ENCODE measurements at places on chromosomes 1 and 21.

DNA sequence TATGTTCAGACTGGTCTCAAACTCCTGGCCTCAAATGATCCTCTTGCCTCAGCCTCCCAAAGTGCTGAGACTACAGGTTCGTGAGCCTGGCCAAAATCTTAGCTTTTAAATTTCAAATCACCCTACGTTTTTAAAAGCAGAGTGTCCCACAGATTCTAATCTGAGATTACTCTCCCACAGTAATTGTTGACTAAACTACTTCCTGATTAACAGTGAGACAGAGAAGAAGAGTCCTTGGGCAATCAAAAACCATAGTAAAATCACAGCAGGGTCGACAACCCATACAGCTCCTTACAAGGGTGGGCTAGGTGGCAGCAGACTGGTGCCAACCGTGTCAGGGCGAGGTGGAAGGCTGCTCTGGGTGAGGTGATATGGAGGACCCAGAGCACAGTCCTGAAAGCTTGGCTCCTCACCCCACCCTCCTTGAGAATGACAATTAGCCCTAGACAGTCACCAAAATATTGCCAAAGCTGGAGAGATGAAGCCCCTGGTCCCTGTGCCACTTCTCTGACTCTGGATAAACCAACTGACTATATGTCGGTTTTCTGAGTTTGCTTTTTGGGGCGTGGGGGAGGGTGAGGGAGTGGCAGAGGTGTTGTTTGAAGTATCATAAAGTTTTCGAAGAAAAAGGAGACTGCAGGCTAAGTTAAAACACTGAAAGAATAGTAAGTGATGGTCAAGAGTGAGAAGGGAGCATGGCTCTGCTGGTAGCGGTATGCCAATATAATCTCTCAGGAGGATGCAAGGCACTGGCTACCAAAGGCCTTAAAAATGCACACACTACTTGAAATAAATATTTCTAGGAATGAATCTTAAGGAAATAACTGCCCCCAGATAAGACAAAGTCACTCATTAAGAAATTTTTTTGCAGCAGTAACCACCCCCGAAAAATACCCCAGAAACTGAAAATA, 86.8 kb downstream of the SLC45A1 start:
- DNase-seq, result no peak

GRCh38 chr1:214018386-214019268, 30.9 kb downstream of the PROX1 start:
- DNase-seq, result no peak

DNA sequence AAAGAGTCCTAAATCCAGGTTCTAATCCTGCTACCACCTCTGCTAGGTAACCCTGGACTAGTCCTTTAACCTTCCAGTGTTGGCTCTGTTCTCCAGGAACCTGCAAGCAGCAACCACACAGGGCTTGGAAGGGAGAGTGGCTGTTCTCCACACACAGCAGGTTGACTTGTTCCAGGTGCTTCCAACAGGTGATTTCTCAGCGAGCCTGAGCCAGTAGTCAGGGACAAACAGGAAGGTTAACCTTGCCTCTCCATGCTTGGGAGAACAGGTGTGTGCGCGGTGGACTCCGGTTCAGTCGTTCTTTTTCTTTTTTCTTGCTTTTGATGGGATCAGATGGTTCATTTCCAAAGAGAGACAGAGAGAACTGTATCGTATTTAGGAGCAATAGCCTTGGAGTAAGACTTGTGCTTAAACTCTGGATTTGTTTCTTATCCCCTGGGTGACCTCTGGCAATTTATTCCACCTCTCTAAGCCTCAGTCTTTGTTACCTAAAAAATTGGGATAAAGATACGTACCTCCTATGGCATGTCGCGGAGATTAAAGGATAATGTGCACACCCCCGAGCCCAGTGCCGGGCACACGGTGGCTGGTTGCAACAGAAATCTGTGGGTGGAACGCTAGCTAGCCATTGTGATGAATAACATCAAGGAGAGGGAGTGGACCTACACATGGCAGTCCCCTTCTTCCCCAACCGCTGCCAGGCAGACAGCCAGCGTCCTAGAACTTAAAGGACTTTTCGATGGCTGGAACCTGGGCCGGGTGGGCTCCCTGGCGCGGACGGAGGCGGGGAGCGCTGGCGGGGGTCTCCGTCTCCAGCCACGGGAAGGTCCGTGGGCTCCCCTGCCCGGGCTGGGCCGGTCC, 583 bp upstream of the CACHD1 start:
- DNase-seq, result peak; percentile 51

DNA sequence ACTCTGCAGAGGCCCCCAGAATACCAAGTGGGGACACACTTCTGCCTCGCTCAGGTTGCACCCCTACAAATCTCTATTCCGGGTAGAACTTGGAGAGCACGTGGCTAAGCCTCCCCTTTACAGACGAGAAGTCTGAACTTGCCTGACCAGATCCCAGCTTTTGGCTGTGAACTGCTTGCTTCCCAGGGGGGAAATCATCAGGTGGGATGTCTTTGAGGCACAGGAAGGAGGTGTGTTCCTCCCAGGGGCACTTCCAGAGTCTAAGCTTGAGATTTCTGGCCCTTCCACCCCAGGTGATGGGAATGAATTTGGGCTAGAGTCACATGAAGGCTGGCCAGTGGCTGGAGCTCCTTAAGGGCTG, 1.3 kb upstream of the S100A3 start:
- no peak for DNase-seq

- no peak for DNase-seq
Observed at GRCh38 chr1:203704120-203704519, 60.9 kb upstream of the LAX1 start.

DNA sequence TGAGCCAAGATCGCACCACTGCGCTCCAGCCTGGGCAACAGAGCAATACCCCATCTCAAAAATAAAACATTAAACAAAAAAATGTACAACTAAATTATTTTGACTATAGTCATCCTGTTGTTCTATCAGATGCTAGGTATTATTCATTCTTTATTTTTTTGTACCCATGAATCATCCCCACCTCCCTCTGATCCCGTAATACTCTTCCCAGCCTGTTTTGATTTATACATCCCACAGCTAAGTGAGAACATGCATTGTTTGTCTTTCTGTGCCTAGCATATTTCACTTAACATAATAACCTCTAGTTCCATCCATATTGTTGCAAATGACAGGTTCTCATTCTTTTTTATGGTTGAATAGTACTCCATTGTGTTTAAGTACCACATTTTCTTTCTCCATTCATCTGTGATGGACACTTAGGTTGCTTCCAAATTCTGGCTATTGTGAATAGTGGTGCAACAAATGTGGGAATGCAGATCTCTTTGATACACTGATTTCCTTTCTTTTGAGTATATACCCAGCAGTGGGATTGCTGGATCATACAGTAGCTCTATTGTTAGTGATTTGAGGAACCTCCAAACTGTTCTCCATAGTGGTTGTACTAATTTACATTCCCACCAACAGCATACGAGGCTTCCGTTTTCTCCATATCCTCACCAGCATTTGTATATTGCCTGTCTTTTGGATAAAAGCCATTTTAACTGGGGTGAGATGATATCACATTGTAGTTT, 84.4 kb downstream of the MACF1 start:
- DNase-seq, result no peak
